ENCODE measurements at places on chromosomes 1 and 21.

DNA sequence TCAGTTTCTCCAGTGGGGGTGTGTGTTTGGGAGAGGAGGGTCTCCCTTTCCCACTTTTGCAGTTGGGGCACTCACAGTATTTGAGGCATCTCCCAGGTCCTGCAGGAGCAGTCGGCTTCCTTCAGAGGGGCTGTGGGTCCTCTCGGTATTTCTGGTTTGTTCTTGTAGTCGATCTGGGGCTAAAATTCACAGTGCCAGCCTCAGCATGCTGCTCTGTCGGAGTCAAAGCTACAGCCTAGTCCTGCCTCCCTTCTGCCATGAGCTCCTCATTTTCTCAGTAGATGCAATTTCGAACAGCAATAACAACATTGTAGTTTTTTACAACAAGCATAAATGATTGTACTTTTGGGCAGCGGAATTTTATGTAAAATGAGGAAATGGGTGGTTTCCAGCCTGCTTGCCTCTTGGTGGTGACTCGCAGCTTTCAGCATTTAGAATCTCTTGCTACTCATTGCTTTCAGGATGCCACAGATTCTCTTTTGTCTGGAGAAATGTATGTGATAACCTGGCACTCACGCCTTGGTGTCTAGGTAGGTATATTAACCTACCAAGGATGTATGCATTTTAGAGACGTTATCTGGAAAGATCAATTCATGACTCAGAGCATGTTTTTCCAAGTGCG is 82.4 kb upstream of the C21orf91 start:
- no peak for DNase-seq

GRCh38 chr1:239892602-239893001 is 199.1 kb upstream of the FMN2 start:
- no peak for DNase-seq

DNA sequence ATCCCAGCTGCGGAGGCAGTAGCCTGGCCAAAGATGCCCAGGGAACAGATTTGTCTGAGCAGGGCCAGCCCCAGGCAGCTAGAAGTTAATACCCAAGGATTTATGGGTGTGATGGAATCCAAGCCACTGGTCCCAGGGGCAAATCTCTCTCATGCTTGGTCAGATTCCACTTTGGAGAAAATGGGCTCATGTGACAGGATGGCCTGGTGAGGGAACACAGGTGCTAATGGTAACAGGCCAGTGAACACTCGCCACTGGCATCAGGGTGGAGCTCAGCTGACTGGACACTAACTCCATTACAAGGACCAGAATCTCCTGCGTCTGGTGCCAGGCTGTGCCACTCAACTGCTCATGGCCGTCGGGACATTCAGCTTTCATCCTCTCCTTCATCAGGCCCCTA is 12.0 kb downstream of the MDM4 start:
- DNase-seq: no peak

- DNase-seq: no peak
Observed at GRCh38 chr1:162214202-162214601, 144.7 kb downstream of the NOS1AP start.

GRCh38 chr21:44790368-44790767 is 11.3 kb downstream of the UBE2G2 start:
- DNase-seq: no peak

- DNase-seq: no peak
Observed at GRCh38 chr1:216749232-216749631, 26.0 kb upstream of the ESRRG start.

- DNase-seq: peak; percentile 72
Observed at GRCh38 chr1:181089676-181090544, 1.4 kb downstream of the IER5 start.

GRCh38 chr1:86247597-86248279 is 91.2 kb upstream of the COL24A1 start:
- DNase-seq: no peak

DNA sequence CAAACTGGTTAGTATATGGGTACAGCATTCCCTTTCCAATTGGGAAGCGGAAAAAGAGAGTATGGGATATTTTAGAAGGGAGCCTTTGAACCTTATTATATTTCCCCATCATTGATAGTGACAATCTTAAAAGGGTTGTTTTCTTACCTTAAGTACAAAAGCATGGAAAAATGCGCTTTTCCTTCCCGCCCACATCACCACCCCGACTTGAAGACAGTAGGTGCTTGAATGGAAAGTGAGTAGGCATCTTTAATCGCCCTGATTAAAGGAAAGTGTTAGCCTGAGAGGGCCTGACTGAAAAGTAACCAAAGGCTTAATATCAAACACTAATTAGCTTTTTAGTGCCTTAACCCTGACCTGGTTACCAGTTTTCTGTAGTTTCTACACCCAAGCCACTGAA is 15.4 kb downstream of the GGPS1 start:
- DNase-seq: no peak

DNA sequence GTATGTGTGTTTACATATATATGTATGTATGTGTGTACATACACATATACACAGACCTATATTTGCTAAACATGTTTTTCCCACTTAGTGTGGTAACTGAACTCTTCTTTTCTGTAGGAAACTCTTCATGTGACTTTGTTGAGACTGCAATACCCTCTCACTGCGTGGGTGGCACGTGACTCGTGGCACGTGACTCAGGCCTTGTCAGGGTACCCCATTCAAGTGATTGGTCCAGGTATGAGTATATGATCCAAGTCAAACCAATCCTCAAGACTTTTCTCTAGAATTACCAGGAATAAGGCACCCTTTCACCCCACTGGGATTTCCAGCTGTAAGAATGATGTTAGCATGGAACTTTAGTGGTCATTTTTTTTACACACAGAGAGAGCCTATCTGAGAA is 149.2 kb upstream of the KCNK2 start:
- peak; percentile 31 for DNase-seq

DNA sequence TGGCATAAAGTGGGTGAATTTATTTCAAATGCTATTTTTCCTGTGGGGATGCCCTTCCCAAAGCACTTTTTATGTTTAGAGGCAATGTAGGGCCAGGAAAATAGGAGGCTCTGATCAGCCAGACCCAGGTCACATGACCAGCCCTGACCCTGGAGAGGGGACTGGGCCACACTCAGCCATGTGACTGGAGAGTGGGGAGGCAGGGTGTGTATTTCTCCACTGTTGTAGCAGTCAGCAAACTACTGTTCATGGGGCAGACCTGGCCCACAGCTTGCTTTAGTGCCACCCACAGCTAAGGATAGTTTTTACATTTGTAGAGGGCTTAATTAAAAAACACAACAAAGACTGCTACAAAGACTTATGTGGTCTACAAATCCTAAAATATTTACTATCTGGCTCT is 153.8 kb downstream of the ACTL8 start:
- no peak for DNase-seq

- DNase-seq: no peak
Observed at GRCh38 chr1:171922999-171923398, 81.7 kb downstream of the DNM3 start.

DNA sequence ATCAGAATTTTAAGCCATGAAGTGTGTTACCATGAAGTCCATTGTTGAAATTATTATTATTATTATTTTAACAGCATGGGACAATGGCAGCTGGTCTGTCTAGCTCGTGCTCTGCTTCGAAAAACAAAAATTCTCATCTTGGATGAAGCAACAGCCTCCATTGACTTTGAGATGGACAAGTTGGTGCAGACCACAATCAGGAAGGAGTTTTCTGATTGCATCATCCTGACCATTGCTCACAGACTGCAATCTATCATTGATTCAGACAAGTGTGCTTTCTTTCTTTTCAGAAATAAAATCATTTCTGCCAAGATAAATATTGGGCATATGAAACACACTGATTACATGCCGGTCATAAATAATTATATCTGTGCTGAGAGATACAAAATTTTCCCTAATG is 21.0 kb downstream of the HSPA13 start:
- no peak for DNase-seq

- DNase-seq: no peak
Observed at GRCh38 chr1:155970531-155971167, 7.7 kb downstream of the ARHGEF2 start.

DNA sequence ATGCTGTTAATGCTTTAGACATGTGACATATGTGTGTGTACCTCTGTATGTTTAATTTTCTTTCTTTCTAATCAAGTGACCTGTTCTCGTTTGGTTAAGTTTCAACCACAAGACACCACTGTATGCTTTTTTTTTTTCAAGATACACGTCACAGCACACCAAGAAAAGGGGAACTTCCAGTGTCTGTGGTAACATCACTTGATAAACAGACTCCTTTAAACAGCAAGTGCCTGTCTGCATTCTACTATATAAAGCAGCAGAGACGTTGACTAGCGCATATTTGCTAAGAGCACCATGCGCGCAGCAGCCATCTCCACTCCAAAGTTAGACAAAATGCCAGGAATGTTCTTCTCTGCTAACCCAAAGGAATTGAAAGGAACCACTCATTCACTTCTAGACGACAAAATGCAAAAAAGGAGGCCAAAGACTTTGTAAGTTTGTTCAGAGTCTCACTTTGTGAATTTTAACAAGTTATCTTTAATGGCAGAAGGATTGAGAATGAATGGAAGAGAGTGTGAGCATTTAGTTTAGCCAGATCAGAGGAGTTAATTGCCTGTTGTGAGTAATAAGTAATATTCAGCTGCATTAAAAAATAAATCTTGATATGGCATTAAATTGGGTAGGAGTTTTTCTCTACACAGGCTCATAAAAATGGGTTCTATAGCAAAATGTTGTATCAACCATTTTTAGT is at the start of gene RGS1:
Gene RGS1, plus strand, starts transcription at position 275 of the 691 bp plus-strand sequence. Its CDS starts 20 bp downstream, at position 295.
- DNase-seq: peak; percentile 23

DNA sequence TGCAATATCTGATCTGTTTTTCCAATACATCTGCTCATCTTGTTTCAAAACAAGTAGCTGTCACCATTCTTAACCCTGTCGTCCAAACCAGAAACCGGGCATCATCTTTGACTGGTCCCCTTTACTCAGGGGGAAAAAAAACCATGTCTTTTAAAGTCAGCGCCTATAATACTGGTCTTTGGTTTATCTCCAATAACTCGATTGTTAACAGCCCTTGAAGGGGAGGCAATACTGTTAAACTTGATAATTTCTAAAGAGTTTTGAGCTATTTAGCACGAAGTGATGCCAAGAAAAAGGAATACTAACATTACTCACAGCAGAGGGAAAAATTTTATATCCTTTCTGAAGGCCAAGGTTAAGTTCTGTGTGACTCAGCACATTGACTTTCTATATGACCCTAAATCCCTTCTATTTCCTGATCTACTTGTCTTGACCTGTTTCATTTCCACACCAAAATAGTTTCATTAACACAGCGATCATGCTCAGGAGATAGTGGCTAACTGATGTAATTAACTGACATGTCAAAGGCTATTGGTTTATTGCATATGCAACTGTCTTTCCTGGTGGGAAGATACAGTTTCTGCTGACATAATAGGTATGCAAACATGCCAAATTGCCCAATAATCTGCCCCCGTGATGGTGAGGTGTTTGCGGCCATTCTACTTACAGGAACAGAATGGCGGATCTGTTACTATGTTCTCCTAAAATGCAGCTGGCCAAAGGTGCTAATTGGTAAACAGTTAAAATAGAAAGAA is 59.1 kb downstream of the NFIA start:
- no peak for DNase-seq

DNA sequence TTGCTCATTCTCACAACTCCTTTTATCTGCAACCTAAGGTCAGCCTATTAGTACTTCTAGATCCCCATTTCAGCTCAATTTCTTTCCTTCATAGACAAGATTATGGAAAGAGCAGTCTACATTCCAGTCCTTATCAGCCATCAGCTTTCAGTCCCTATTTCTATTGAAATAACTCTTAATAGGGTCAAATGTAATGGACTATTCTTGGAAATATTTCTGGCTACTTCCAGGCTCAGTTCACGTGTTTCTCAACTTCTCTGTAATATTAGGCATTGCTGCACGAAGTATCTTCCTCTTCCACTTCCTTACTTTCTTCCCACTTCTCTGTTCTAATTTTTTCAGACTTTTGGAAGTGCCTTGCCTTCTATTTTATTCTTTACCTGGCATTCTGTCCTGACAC is 232.9 kb upstream of the USP25 start:
- no peak for DNase-seq

DNA sequence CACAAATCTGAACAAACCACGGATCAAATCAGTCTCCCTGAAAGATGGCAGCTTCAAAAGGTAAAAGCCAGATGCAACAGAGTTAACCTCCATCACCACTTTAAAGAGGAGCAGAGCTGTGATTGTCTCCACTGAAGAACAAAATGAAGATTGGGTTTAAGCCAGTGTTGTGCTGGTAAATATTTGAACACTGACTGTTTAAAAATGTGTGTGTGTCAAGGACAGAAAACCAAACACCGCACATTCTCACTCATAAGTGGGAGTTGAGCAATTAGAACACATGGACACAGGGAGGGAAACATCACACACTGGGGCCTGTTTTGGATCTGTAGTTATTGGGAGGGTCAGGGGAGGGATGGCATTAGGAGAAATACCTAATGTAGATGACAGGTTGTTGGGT is 83.9 kb downstream of the ST6GALNAC5 start:
- DNase-seq: no peak

GRCh38 chr1:44511769-44512168 is 106.7 kb downstream of the RNF220 start:
- DNase-seq: peak; percentile 8

GRCh38 chr1:14915356-14916054 is 238.0 kb upstream of the TMEM51 start:
- peak; percentile 11 for DNase-seq

DNA sequence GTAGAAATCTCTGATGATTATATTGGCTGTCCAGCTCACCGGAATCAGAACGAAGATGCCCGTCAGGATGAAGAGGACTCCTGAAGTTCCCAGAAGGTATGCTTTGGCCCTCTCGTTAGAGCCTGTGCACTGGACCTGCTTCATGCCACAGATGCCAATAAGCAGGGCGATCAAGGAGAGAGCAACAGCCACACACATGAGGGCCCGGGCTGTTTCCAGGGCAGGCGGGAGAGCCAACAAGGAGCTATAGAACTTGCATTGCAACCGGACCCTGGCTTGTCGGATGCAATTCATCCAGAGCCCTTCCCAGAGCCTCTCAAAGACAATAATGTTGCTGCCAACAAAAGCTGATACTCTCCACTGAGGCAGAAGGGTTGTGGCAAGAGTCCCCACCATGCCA is 434 bp downstream of the CLDN17 start:
- DNase-seq: no peak

GRCh38 chr1:231981675-231982074 is 355.1 kb downstream of the DISC1 start:
- no peak for DNase-seq

DNA sequence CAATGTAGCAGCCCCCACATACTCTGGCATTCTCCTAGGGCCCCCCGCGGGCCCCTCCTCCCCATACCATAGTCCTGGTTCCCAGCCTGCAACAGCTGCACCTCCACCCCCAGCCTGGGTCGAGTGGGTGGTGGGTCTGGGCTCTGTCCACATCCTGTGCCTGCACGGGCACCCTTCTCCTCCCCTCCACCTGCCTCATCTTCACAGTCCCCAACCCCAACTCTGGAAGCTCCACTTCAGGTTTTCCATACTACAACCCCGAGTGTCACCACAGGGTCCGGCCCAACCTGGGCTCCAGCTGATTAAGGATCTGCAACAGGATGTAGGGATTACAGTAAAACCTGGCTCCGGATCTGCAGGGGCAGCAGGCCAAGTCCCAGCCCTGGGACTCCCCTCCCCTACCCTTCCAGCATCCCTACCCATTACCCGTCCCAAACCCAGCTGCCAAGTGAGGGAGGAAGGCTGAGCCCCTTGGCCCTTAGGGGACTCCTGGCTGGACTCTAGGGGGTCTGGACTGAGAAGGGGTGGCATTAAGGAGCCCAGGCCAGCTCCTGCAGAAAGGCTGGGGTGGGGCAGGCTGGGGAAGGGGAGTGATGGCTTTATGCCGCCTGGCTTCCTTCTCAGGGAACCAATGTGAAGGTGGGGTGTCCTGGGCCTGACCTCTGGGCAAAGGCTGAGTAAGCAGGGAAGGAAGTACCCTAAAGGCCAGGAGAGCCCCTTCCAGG is 116.8 kb downstream of the CASZ1 start:
- no peak for DNase-seq

GRCh38 chr1:195186544-195186943 is 1421.7 kb downstream of the KCNT2 start:
- DNase-seq: no peak
